Stimulated activated CD4-positive, alpha-beta T cell treated with anti-CD3 and anti-CD28 coated beads, Interleukin-12 subunit alpha, Interleukin-12 subunit beta, amount 100 ng/mL, for 24 hours (primary cell): ENCODE measurements at places on chromosomes 12 and 14.

GRCh38 chr12:9651265-9651729 is 18.2 kb upstream of the CLEC2D start:
- DNase-seq = peak; percentile 61

DNA sequence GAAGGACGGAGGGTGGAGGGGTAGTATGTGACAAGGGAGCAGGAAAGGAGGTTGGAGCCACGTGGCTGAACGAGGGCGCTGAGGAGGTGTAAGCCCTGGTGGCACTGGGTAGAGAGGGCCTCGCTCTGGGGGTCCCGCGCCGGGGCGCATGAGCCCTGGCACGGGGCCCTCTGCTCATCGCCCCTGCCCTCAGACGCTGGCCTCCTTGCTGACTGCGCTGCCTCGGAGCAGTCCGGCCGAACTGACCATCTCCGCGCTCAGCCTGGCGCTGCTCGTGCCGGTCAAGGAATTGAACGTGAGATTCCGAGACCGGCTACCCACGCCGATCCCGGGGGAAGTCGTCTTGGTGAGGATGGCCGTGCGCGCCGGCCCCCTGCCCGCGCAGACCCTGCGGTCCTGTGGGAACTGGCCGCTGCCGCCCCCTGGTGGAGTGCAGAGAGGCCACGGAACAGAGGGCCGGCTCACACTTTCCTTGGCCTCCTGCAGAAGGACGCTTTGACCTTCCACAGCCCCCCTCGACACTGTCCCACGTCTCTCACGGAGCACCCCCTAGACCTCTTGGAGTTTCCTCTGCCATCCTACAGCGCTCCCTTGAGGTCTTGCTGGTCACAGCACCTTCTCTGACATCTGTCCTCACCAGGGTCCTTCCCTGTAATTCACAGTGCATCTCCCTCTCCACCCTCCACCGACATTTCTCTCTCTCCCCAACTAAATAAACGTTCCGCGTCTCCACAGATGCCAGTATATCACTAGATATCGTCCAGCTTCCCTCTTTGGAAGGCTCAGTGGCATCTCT is 10.5 kb downstream of the ARHGEF25 start:
- DNase-seq = no peak

DNA sequence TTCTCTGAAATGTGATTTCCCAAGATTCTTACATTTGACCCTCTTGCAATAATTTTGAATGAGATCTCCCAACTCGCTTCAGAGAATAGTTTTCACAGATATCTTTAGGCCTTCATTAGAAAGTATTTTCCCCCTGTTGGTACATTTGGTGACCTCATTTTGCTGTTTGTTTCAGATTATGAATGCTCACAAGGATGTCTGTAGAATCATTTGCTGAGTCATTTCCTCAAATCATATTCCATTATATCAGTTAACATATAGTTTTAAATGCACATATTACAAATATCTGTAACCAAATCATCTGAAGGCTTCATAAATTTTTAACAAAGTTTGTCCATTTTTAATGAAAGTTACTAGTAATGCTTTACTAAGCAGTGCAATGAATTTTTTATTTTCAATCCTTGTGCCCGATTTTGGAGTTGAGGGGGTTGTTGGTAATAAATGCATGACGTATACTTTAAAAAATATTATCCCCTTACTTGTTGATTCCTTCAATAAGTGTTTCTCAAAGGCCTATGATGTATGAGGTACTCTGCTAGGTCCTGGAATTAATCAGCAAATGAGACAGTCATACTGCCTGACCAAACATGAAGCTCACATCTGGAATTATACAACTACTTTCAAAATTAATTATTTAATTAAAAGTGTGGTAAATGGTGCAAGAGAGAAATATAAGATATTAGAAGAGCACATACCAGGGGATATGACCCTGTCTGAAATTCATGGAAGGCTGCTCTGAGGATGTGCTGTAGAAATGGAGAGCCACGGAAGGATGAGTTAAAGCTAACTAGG is 126.9 kb upstream of the RAP1B start:
- DNase-seq = no peak

DNA sequence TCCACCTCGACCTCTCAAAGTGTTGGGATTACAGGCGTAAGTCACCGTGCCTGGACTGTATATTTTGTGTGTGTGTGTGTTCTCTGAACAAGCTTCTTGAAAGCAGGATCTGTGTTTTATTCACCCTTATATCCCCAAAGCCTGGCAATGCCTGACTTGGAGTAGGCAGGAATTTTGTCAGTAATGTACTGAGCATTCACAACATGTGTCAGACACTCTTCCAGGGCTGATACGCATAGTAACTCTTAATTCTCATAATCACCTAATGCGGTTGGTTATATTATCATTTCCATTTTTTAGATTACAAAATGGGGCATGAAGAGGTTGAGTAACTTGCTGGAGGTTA is 50.4 kb upstream of the PLEKHG3 start:
- no peak for DNase-seq

DNA sequence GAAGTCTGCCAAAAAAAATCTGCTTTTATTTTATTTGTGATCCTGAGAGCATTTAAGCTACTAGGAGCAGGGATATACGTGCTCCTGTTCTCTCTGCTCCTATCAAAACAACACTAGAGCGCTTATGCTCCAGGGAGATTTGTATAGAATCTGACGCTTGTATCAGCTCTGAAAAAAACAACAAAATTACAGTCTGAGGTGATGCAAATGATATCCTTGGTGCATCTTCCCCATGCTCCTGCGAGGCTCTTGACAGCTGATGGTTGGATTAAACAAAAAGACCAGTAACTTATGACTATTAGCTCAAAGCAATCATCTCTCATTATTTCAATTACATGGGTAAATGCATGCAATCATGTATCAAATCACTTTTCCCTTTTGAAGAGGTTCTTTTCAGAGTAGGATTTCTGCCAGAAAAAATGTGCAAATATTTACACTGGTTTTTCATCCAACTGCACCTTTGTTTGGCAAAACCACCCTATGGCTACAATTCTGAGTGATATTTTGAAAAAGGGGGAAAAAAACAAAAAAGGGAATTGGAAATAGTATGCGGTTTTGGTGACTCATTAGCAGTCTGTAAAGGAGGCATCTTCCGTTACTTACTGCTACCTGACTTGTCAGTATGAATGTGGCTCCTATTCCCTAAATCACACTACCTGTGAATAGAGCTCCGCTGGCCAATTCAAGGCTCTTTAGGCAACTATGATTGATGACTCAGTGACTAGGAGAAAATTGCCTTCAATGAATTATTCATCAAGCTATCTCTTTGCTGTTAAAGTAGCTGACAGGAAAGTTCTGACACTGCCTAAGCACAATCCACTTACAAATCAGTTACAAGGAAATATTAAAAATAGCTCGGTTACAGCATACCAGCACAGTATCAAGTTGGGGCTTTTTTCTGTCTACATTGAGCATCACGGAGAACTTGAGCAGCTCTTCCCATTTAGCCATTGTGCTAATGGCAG is 450.0 kb downstream of the FOXG1 start:
- no peak for DNase-seq

DNA sequence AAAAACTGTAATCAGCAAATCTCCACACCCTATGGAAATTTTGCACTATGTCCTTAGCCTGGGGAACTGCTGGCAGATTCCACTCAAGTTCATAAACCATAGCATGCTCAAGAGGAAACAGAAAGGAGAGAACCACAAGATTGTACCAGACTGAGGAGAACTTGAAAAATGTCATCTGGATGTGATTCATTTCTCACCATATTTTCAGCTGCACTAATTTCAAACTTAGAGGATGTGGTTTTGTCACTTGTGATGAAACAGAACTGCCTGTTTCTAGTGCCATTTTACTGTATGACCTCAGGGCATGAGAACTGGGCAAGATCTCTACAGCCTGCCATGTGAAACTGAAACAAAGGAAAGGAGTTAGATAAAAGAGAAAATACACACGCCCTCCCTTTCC is 1493.1 kb upstream of the FLRT2 start:
- no peak for DNase-seq

DNA sequence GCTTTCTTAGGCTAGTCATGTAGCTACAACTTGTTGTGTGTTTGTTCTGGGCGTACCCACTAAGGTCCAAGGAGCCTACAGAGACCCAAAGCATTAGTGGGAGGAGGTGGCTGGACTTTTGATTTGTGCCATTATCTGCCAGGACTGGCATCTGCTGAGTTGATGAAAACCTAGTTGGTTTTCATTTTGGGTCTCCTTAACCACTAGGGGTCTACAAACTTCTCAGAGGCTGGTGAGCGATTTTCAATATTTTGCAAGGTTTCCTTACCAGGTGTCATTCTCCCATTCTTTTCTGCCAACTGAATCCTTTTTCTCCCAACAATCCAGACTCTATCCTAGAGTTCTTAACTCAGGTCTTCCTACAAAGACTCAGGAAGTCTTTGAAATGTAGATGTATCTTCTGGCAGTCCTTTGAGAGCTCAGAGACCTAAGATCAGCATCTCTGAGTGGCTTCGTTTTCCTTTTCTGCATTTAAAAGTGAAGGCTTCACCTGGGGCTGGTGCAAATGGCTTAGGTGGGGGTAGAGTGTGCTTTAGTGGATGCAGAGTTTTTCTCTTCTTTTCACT is 150.0 kb upstream of the RMST start:
- DNase-seq = no peak

GRCh38 chr12:4118017-4118510 is 155.5 kb upstream of the CCND2 start:
- DNase-seq = no peak

DNA sequence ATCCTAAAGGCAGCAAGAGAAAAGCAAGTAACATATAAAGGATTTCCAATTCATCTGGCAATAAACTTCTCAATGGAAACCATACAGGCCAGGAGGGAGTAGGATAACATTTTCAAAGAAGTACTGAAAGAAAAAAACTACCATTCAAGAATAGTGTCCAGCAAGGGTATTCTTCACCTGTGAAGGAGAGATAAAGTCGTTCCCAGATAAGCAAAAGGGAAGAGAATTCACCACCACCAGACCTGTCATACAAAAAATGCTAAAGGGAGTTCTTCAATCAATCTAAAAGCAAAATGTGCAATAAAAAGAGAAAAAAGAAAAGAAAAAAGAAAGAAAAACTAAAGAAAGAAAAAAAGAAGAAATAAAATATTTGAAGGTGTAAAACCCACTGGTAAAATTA is 228.9 kb upstream of the AMIGO2 start:
- no peak for DNase-seq

DNA sequence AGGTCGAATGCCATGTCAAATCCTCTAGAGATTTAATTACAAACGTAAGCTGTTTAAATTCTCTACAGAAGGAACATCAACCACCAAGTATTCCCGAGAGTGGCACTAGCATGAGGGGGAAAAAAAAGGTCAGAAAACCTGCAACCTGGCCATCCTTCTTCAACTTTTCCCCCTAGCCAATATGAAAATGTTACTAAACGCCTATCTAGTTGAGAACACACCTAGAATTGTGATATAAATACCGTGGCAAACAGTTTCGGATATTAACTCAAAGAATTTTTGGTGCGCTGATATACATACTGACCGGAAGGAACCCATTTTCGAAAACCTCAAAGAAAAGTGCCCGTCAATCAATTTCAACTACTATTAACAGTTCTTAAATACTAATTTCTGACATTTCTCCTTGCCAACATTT is 1.8 kb downstream of the HNRNPC start:
- no peak for DNase-seq

GRCh38 chr12:49791700-49792099 is 36.5 kb downstream of the NCKAP5L start:
- DNase-seq = no peak

DNA sequence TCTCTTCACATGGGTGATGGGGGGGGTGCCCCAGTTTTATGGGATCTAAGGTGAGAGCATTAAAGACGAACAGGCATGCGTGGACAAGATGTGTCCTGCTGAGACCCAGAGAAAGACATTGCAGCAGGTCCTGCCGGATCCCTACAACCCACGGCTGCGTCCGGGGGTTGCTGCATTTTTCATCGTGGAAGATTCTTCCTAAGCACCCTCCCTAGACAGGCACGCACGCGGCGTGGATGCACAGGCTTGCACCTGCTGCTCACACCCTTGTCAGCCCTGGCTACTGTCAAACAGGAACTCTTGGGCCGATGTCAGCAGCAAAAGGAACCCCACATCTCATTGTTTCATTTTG is 280.6 kb upstream of the RTL1 start:
- no peak for DNase-seq

DNA sequence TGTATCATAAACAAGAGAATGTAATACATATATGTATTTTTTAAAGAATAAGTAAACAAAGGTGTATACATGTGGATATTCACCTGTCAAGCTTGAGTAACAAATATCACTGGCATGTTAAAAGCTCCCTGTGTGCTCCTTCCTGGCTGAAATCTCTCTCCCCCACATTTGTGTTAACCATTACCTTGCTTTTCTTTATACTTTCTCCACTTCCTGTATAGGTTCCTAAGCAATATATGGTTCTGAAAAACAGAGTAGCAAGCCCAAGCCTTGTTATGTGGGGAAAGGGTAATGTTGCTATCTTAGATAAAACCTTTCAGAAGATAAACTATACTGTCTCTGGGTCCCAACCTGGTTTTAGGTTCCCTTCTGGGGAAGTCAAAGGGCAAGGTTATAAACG is 32.3 kb upstream of the TBC1D30 start:
- no peak for DNase-seq

GRCh38 chr14:37018571-37019240 is 153.7 kb downstream of the SLC25A21 start:
- DNase-seq = no peak

GRCh38 chr14:76194327-76194726 is 42.6 kb downstream of the GPATCH2L start:
- no peak for DNase-seq

DNA sequence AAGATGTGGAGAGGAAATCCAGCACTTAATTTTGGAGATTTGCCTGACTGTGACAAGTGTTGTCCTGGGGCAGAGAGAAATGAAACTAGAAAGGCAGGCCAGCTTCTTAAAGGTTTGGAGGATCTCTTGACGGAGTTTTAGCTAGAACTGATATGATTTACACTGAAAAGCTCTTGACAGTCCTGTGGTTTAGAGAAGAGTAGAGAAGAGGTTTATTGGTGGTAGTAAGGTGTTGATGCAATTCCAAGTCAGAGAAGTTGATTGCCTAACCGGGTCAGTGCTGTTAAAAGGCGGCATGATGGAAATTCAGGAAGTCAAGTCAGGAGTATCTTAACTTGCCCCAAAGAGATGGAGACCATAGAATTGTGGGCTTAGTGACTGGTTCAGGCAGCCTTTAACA is 89.0 kb upstream of the TRAF3 start:
- DNase-seq = no peak

DNA sequence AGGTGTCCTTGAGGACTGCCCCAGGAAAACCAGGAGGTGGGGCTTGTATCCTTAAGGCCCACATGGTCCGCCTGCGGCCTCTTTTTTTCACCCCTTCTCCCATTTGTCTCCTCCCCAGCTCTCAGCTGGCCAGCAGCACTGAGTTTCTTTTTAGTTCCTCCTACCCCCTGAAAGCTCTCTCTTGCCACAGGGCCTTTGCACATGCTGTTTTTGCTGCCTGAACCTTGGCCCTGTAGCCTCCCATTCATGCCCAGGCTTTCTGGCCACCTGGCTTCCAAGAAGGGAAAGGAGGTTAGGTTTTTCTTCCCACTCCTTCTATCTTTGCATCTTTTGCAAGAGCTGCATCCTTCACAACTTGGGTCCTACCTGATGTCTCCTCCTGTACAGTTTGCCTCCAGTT is 358.1 kb downstream of the VRK1 start:
- DNase-seq = no peak

GRCh38 chr12:92581604-92582003 is 121.2 kb upstream of the PLEKHG7 start:
- no peak for DNase-seq
